ENCODE measurements at places on chromosomes 13 and 19.

- DNase-seq = no peak
Observed at GRCh38 chr19:2266183-2266993, 10.2 kb upstream of the JSRP1 start.

GRCh38 chr13:20019043-20019442 is 60.5 kb downstream of the ZMYM2 start:
- no peak for DNase-seq

DNA sequence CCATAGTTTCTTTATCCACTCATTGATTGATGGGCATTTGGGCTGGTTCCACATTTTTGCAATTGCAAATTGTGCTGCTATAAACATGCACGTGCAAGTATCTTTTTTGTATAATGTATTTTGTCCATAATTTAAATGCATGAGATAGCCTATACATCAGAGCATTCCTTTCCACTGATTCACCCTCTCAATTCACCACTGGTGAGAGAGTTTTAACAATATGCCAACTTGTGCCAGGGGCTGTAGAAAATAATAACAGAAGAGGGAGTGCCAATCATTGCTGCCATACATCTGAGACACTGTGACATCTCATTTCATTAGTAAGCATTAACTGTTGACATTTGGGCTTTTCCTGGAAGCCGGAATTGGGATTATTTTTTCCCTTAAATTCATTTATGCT is 125.1 kb downstream of the RAP2A start:
- DNase-seq = no peak

- DNase-seq = no peak
Observed at GRCh38 chr13:24257497-24257896, 51.9 kb upstream of the C1QTNF9 start.

DNA sequence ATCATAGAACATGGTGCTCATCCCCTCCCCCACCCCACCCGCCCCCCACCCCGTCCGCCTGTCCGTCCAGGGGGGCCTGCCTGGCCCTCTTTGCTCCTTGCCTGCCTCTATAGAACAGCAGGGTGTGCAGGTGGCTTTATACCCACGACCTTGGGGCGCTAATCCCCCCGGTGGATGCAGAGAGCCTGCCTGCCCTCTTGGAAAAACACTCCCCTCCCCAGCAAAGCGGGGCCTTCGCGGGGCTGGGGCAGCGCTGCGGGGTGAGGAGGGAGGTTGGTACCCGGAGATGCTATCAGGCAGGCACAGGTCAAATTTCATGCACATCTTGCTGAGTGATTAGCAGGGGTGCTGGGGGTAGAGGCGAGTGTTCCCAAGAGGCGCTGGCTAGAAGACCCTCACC is 21.9 kb downstream of the RFX1 start:
- no peak for DNase-seq

- DNase-seq = no peak
Observed at GRCh38 chr13:111636804-111637203, 316.4 kb downstream of the TEX29 start.

- no peak for DNase-seq
Observed at GRCh38 chr13:37709318-37709717, 110.8 kb upstream of the POSTN start.

DNA sequence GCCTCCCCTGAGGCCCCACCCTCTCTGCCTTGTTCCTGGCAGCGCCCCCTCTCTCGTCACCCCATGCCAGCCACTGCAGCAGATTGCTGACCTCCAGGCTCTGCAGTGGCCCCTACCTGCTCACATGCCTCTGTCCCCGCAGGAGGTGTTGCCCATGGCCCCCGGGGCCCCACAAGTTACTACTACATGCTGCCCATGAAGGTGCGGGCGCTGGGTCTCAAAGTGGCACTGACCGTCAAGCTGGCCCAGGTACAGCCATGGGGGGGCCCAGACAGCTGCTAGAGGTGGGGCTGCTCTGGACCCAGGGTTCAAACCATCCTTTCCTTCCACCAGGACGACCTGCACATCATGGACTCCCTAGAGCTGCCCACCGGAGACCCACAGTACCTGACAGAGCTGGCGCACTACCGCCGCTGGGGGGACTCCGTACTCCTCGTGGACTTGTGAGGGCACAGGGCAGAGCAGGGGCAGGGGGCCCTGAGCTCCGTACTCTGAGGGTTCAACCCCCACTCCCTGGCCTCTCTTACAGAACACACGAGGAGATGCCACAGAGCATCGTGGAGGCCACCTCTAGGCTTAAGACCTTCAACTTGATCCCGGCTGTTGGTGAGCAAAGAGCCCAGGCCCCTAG is 6.2 kb downstream of the MRPL4 start:
- DNase-seq = no peak

GRCh38 chr19:2254064-2254872 is 1.9 kb downstream of the JSRP1 start:
- no peak for DNase-seq

DNA sequence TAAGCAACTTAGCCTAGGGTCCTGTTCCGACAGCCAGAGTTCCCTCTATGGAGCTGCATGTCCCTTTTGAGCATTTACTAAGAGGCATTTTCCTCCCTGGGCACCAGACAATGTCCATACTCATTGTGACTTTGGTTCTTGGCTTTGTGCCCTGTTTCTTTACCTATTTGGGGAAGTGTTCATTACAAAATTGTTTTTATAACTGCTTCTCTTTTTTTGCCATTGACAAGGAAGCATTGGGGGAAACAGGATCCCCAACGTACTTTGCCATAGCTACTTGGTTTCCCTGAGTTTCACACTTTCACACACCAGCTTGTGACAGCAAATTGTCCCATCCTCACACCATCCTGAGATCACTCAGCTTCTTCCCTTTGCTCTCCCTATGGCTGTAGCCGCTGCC is 81.1 kb upstream of the SIAH3 start:
- DNase-seq = no peak

DNA sequence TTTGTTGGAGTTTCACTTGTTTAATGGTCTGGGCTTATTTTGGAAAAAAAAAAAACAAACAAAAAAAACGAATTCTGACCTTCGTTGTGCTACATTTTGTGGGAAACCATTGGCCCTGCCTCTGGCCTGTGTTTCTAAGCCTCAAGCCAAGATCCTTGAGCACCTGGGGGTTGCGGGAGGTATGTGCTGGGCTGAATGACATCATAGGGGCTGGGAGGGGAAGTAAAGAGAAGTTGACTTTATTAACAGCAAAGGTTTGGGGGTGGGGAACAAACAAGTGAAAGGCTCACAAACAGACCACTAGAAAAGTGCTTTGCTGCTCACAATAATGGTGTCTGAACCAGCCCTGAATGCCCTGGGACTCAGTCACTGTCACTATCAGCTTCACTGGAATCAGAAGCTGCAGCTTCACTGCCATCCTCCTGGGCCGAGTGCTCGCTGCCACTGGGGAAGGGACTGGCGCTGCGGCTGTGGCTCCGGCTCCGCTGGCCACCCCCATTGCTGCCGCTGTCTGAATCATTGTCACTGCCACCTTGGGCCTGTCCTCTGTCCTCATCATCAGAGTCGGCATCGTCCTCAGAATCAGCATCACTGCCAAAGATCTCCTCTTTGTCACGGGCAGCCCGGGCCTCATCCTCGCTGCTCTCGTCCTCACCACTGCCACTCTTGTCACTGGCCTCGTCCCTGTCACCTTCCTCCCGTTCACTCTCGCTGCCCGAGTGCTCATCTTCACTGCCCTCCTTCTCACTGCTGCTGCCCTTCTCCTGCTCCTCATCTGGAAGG is 5.1 kb downstream of the PAF1 start:
- no peak for DNase-seq

GRCh38 chr19:519449-519865 is 12.1 kb upstream of the CDC34 start:
- no peak for DNase-seq

DNA sequence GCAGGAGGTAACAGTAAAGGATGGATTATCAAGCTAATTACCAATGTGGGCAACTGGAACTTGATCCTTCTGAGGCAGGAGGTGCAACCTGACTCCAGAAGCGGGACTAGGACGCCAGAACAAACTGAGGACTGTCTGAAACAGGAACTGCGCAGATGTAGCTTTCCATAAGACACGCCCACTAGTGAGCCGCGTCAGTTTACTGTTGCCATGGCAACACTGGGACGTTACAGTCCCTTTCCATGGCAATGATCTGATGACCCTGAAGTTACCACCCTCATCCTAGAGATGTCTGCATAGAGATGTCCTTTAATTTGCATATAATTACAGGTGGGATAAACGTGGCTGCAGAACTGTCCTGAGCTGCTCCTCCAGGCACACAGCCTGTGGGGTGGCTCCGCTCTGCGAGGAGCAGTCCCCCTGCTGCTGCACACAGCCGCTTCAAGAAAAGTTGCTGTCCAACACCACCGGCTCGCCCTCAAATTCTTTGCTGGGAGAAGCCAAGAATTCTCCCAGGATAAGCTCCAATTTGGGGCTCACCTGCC is 816.6 kb downstream of the UQCRFS1 start:
- DNase-seq = peak; percentile 85

- no peak for DNase-seq
Observed at GRCh38 chr13:86269511-86269910, 470.3 kb upstream of the SLITRK6 start.

- DNase-seq = no peak
Observed at GRCh38 chr19:51125421-51126075, 842 bp downstream of the SIGLEC9 start.

DNA sequence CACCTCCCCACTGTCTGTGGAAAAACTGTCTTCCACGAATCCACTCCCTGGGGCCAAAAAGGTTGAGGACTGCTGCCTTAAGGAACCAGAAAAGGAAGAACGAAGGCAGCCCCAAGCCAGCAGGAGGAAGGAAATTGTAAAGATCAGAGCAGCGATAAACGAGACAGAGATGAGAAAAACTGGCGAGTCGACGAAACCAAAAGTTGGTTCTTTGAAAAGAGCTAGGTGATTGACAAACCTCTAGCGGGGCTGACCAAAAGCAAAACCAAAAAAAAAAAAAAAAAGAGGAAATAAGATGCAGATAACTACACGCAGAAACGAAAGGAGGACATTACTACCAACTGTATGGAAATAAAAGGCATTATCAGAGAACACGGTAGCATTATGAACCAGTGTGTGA is 76.9 kb downstream of the GADD45B start:
- DNase-seq = no peak

DNA sequence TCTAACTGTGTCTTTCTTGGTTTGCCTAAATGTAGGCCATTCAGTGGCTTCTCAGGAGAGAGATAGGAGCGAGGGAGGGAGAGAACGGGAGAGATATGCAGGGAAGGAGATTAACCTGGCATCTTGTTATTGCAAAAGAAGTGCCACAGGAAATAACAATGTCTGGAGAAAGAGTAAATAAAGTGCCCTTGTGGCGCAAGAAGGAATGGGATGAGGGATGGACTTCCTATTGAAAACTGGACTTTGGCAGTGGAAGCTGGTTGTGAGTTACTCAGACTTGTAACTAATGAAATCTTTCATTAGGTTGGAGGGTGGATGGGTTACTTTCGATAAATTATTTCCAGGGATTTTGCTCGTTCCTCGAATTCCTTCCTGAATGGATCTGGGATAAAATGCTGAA is 136.1 kb downstream of the LACC1 start:
- no peak for DNase-seq

GRCh38 chr19:16594131-16594586 is 21.9 kb upstream of the SLC35E1 start:
- DNase-seq = no peak

DNA sequence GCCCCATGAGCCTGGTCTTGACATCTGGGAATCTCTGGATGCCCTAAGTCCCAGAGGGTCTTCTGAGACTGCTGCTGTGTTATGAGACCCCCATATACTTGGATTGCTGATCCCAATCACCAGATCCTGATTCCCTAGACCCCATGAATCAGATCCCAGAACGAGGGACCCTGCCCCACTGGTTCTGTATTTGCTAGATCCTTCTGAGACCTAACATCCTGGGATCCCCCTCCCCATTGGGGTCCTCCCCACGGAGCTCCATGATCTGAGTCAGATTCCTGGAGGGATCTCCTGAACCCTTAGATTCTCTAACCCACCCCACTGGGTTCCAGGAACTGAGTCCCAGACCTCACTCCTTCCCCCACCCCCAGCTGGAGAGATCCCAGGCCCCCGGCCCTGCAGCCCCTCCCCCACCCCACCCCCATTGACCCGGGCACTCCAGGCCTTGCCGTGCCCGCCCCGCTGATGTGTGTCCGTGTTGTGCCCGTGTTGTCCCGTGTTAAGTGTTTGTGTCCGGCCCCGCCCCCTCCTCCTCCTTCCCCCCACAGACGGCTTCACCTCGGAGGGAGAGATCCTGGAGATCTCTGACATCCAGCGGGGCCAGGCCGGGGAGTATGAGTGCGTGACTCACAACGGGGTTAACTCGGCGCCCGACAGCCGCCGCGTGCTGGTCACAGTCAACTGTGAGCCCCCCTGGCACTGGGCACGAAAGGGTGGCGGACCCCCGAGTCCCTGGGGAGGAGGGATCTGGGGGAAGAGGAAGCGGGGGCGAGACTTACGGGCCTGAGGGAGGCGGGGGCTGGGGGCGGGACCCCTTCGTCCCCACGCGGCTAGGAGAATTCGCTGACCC is 15.0 kb downstream of the IGLON5 start:
- no peak for DNase-seq

GRCh38 chr13:36772853-36773252 is 46.2 kb upstream of the RFXAP start:
- no peak for DNase-seq

DNA sequence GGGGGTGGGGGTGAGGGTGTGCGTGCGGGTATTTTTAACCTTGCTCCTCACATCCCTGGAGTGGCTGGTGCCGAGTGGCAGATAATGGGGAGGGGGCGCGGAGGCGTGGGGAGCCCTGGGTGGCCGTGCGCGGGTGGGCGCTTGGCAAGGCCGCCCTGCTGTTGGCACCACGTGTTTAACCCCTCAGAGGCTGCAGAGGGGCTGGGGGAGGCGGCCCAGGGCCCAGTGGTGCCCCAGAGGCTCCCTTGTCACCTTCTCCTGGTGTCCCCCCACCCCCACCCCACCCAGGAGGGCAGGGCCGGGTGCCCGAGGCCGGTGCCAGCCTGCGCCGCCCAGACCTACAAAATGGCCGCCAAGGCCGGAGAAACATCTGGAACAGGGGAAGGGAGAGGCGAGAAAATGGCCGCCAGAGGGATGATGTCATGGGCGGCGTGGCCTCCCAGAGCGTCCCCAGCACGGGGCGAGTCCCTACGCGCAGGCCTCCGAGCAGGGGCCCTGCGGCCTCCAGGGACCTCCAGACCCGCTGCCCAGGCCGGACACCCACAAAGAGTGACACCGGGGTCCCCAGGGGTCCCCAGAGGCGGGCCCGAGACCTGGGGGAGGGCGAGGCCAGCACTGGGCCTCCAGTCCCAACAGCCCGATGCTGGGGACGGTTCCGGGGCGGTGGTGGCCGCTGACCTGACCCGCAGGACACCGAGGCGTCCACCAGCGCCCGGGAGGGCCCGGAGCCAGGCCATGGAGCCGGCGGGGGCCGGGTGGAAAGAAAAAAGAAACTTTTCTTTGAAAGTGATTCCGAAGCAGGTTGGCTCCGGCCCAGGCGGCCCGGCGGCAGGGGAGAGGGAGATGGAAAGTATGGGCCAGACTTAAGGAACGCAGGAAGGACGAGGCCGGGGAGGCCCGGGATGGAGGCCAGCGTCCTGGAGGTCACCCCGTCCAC is 38.2 kb downstream of the NFIC start:
- DNase-seq = no peak

GRCh38 chr13:73073050-73073449 is 14.2 kb downstream of the KLF5 start:
- no peak for DNase-seq
